Testis (tissue), 5 donors: ENCODE measurements at places on chromosomes 11 and 22. TPM values are rescaled to one million over a fixed set of nuclear protein-coding genes. Genes with fewer than 3 reads are reported as not detected.

CRYBA4 gene
- total RNA-seq = 2.3 TPM

MFRP gene
- total RNA-seq = not detected

DNA sequence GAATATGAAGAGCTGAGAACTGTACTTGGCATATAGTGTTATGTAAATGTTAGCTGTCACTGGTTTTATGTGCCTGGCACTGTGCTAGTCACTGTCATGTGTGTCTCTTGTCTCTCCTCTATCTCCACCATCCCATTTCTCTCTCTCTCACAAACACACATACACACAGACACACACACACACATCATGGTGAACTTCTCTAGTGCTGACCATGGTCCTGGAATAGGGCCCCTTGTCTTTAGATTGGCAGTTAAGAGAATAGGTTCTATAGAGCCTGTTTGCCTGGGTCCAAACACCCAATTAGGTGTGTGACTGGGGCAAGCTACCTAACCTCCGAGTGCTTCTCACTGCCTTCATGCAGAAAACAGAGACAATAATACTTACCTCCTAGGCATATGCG lies 109.7 kb upstream of the NARS2 start:
- no peak for DNase-seq

DNA sequence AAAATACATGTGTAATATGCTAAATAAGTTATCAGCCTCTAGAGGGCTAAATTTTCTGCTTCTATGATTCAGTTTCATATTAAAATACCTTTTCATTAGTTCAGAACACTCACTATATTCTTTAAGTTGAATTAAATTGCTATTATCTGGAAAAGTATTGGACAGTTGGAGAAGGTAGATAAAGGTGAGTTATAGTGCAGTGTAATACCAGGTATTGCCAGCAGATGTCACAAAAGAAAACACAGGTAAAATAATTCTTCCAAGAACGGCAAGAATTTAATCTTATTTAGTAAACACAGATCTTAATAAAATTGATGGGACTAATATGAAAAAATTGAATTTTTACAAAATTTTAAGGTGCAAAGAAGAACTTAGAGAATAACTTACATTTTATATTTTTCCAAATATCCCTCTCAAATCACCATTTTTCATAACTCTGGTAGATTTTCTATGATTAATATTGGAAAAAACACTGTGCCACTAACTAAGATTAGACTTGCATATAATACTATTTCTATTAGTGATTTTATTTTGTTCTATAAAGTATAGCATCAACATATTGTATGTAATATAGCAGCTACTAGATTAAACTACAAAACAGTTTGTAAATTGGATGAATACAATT lies 1.7 kb upstream of the LRRC4C start:
- DNase-seq = no peak

DNA sequence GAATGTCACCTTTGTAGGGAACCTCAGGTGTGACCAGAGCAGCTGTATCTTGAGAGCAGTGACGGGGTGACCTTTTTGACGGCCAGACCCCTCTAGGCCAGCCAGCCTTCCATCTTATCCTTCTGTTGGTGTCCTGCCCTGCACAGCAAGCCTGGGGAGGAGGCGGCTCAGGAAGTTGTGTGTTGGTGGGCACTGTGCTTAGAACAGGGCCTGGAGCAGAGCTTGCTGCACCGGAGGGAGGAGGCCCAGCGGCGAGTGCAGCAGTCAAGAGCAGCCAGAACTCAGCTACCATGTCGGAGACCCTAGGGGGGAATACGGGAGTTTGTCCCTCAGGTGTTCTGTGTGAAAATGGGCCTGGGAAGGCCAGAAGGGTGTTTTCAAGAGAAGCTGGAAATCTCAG lies 129.4 kb downstream of the OSBP2 start:
- no peak for DNase-seq
